ENCODE measurements at places on chromosomes 5 and 9. TPM values are rescaled to one million over a fixed set of nuclear protein-coding genes. Genes with fewer than 3 reads are reported as not detected.

DNA sequence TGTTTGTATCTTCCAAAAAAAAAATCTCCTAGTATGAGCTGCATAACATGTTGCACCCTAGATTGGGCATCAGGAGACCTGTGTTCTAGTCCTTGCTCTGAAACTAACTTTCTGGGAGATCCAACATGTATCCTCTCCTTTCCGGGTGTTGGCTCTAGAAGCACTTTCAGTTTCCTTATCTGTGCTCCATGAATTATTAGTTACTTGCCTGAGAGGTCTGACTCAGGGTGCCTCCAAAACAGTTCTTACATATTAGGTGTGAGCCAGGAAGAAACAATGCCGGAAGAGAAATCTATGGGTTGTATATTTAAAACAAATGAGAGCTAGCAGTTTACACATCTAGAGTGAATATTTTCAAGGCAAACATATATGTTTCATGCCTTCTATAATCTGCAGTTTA, 36.7 kb upstream of the SLC36A2 start:
- no peak for ATAC-seq

Gene SLC46A2
- total RNA-seq, result 0.58 TPM

Gene FOXD4L4
- total RNA-seq, result 0.62 TPM

Gene GABRA1
- total RNA-seq, result 1.6 TPM

Measured in motor neuron (in vitro differentiated cells).